ENCODE measurements at places on chromosomes 12 and 14. TPM values are rescaled to one million over a fixed set of nuclear protein-coding genes. Genes with fewer than 3 reads are reported as not detected.

Gene FAM186B
- total RNA-seq = 0.66 TPM

Gene SMCO3
- not detected for total RNA-seq

GRCh38 chr14:81406863-81407262 lies 6.7 kb upstream of the STON2 start:
- no peak for DNase-seq

DNA sequence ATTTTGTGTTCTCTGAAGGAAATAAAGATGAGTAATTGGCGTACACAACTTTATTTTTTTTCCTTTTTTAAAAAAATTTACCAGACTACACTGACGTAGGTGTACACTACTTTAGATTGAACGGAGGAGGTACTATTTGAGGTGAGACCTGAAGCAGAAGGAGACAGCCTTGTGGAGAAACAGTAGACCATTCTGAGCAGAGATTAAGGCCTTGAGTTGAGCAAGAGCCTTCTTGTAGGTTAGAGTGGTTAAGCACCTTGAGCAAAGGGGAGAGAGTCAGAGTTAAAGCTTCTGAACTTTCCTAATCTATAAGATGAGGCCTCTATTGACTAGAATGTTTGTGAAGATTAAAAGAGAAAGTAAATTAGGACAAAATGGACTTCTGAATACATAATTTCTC lies 2.5 kb downstream of the LEMD3 start:
- DNase-seq = peak; percentile 35

GRCh38 chr12:31508436-31509150 lies 82.3 kb downstream of the DENND5B start:
- no peak for DNase-seq

Gene ING4
- total RNA-seq = 33.1 TPM

All from naive thymus-derived CD4-positive, alpha-beta T cell (primary cell).